CD4-positive, alpha-beta T cell treated with Interleukin-6 at 100 ng/mL for 8 hours (primary cell): ENCODE measurements at places on chromosomes 7 and 10.

DNA sequence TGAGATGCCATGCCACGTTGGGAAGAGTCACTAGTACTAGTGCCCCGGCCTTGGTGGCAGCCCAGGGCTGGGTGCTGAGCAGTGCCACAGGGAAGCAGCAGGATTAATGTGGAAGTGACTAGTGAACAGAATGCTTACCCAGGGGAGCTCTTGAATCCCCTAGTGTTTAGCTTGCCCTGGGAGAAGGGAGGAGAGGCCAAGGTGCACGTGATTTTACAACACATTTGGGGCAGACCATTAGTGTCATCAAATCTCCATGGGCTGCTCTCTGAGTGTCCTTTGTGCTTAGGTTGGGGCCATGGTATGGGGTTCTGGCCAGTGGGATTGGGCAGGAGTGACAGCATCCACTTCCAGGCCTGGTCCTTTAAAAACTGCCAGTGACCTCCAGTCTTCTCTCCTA is 37.5 kb downstream of the ARHGAP22 start:
- DNase-seq, result no peak

- DNase-seq, result no peak
Observed at GRCh38 chr10:59807629-59808620, 54.7 kb upstream of the MRLN start.

GRCh38 chr10:17836942-17837341 is 27.8 kb downstream of the MRC1 start:
- no peak for DNase-seq

DNA sequence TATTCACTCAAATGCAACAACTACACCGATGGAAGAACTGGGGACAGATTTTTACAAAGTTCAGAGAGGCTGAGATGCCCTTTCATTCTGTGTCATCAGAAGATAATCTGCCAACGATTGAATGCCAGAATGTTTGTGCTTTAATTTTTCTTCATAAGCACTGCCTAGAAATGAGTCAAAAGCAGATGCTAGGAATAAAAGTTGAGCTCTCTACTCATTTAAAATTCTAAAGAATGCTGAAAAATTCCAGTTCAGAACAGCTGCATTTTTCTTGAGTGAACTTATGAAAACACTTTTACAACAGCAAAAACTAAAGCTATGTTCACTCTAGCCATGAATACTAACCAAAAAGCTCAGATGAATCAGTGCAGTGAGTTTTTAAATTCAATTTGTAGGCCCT is 22.3 kb upstream of the FAM133B start:
- DNase-seq, result no peak

DNA sequence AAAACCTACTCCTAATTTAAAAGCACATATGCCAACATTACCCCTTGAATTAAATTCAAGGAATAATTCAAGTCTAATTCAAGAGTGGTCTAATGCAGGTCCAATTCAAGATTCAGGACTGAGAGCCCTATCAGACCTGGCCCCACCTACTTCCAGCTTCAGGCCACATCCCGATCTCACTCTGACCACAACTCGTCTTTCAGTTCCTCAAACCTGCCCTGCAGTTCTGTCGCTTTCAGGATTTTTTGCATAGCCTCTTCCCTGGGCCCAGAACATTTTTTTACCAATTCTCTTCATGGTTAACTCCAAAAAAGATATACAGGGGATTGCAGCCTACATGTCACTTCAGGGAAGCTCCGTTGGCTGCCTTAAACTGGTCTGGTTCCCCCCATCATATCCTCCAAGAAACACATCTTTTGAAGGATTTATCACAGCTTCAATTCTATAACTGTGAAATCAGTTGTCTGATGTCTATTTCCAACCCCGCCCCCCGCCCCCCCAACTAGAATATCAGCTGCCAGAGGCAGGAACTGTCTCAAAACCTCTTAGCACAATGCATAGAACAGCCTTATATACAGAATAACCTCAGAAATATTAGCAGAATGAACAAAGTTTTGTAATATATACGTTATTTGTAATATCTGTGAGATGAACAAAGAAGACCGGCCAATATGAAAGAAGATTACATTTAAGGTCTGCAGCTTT is 20.8 kb downstream of the CCDC6 start:
- no peak for DNase-seq

- no peak for DNase-seq
Observed at GRCh38 chr7:73436031-73436929, 2.7 kb downstream of the FZD9 start.

- peak; percentile 23 for DNase-seq
Observed at GRCh38 chr7:75639071-75639885, 99.5 kb downstream of the HIP1 start.

DNA sequence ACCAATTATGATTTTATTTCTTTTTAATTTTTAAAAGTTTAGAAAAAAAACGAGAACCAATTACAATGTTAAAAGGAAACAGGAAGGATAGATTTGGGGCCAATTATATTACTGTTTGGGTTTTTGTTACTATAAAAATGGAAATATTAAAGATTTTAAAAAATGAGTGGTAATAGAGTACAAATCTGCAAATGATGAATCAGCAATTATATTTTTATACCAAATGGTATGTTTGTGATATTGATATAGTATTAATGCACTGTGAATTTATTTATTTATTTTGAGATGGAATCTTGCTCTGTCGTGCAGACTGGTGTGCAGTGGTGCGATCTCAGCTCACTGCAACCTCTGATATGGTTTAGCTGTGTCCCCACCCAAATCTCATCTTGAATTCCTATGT is 11.5 kb upstream of the GARIN1A start:
- no peak for DNase-seq

DNA sequence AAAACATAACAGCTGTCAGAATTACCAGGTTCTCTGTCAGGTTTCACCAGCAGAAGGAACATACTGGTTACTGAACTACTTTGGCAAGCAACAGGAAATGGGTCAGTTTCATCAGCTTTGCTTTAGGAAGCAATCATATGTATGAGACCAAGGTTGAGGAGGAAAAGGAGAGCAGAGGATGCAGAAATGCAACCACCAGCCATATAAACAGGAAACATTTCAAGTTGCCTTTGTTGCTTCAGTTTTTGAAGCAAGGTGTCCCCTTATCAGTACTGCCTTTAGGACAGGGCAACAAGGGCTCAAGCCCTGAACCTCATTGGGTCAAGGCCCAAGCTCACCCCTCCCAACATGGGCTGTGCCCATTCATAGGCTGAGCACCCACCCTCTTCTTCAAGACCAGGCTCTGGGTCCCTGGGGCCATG is 10.2 kb downstream of the HIPK2 start:
- DNase-seq, result peak; percentile 64

DNA sequence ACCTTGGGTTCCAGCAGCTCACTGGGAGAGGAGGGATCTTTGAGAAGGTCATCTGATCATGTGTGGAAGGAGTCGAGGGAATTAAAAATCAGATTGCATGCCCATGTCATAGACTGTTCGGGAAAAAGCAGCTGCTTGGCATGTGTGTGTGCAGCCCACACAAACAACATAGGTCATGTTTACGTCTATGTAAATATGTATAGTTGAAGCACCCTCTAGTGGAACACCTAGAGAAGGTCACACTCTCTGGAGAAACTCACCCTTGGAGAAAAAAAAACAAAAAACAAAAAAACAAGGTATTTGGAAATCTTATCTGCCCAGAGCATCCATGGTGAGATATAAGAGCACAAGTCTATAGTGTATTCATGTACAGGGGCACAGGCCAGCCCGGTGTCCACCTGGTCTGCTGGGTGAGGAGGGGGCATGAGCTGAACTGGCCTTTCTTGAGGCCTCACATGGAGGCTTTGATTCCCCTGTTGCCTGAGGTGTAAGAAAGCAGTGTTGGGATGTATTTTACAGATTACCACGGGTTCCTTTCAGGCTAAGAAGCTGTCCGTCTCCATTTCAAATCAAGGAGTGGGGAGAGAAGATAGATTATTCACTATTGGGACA is 98.0 kb downstream of the NPY start:
- DNase-seq, result no peak

DNA sequence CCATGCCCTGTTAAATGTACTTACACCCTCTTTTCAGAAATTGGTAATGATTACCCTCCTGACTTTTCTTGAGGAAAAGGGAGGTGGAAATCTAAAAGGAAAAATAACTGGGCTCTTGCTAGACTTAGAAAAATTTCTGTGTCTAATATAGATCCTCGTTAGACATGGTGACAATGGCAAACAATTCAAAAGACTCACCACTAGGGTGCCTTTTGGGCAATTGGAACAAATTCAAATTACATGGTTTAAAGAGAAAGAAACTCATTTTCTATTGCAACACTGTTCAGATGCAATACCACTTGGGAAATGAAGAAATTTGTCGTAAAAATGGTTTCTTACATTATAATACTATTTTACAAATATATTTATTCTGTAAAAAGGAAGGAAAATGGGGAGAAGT is 950.1 kb downstream of the GRM8 start:
- DNase-seq, result no peak

DNA sequence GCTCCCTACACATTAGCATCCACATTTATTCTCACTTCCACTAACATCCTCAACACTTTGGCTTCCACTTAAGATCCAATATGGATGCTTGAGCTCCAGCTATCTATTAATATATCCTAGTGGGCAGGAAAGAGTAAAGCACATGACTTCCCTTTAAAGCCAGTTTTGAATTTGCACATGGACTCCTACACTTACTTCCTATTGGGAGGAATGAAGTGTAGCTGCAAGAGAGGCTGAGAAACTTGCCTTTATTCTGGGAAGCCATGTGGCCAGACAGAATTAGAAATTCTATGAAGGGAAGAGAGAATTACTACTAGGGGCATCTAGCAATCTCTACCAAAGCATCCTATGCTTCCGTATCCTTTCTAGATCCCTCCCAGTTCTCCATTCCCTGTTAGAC is 3.0 kb upstream of the TSPAN14 start:
- no peak for DNase-seq

- no peak for DNase-seq
Observed at GRCh38 chr10:125152450-125153368, 7.7 kb downstream of the CTBP2 start.

DNA sequence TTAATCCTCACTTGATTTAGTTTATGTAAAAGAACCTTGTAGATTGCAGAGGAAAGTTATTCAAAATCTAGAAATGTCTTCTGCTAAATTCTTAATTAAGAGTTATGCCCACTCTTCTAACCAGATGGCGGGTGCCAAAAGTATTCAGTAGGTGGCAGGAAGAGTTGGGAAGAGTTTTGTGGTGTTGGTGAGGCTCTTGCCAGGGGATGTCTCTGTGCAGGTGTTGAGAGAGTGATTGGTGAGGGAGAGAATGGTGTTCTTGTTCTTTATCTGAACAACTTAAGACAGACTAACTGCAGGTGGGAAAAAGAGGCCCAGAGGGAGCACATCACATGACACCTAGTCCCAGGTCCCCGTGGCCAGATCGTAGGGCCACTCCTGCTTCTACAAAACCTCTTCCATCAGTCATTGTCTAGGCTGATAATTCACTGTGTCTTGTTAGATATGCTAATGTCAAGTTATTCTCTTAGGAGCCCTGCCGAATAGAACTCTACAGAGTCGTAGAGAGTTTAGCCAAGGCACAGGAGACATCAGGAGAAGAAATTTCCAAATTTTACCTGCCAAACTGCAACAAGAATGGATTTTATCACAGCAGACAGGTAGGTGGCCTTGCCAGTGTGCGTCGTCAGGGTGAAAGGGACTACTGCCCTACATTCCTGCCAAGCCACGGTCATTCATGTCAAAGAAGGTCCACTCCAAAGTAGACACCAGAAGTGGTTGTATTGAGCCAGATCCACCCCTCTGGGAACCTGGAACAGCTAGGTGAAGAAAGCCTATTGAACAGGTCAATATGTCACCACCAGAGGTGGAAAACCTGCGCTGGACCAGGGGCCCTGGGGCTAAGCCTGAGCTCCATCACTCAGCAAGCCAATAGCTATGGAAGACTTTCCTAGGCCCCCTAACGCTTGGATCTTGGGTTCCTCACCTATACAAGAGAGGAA is 3.4 kb downstream of the IGFBP1 start:
- no peak for DNase-seq

- DNase-seq, result no peak
Observed at GRCh38 chr10:23203369-23204325, 11.5 kb downstream of the PTF1A start.

DNA sequence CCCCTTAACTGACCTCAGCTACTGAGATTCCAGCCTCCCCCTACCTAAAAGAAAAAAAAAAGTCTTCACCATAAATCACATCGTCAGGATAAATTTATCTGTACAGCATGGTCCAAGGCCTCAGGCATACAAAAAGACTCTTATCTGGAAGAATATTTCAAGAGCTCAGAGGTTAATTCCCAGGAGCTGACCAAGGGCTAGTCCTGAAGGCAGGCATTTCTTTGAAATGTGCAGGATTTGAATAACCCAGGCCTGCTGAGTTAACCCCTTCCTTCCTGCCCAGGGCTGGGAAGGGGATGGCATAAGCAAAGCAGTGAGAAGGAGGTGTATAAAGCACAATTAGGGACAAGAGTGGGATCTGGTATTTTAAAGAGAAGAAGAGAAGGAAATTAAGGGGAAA is 111.2 kb downstream of the RNLS start:
- no peak for DNase-seq

- no peak for DNase-seq
Observed at GRCh38 chr7:68833422-68833821, 764.9 kb upstream of the AUTS2 start.

GRCh38 chr7:106883456-106884026 is 18.5 kb downstream of the PIK3CG start:
- no peak for DNase-seq

- DNase-seq, result no peak
Observed at GRCh38 chr7:106421181-106421762, 136.5 kb upstream of the NAMPT start.

GRCh38 chr7:40329601-40330153 is 194.9 kb downstream of the SUGCT start:
- DNase-seq, result no peak

GRCh38 chr7:20305726-20306125 is 25.0 kb upstream of the ITGB8 start:
- DNase-seq, result no peak

- DNase-seq, result no peak
Observed at GRCh38 chr10:101778781-101779543, 3.0 kb upstream of the FGF8 start.

DNA sequence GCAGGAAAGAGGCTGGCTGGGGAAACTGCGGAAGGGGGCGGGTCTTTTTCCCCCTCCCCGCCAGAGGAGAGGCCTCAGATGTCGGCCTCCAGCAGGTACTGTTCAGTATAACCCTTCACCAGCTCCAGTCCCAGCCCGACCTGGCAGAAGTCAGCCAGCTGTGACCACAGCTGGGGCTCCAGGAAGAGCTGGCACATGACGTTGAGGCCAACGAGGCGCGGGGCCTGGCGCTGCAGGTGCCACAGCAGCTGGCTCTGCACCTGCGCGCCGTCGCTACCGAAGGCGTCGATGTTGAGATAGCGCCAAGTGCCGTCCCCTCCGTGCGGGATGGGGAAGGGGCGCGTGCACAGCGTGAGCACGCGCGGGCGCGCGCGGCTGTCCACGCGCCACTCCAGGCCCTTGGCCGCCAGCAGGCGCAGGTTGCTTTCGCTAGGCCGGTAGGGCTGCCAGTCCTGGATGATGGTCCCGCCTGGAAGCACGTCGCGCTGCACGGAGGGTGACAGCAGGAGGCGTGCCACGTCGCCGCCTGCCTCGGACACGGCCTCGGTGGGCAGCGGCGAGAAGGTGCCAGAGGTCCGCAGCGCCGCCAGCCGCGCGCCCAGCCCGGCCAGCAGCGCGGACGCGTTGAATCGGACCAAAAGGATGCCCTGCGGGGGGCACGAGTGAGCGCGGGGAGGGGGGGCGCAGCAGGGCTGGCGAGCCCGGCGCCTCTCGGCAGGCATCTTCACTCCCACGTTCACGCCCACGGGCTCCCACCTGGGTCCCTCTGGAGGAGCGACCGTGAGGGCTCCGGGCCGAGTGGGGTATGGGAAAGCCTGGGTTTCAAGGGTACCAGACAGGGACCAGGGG is 6.9 kb upstream of the VGF start:
- DNase-seq, result no peak
